ENCODE measurements at places on chromosomes 6 and 20.
A peak's percentile ranks its signal among the peaks of the same experiment; 100 is the strongest.

GRCh38 chr6:117446861-117447260, 21.1 kb upstream of the ROS1 start:
- no peak for DNase-seq

DNA sequence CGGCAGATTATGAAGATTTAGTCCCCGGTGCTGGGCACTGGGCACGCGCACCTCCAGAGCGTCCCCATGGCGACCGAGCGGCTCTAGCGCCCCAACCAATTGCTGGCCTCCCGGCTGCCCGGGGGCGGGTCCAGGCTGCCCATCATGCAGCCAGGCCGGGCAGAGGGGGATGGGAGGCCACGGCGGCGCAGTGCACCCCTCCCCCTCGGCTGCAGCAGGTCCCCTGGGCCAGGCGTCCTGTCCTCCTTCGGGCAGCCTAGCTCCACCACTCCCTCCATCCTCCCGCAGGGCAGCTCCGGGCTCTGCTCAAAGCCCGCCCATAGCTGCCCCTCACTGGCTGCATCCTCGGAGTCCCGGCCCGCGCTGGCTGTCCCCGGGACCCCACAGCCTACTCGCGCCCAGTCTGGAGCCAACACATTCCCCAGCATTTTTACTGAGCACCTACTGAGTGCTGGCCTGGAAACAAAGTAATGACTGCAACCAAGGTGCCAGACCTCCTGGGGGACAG, 99.4 kb downstream of the ASXL1 start:
- DNase-seq: peak; percentile 80

DNA sequence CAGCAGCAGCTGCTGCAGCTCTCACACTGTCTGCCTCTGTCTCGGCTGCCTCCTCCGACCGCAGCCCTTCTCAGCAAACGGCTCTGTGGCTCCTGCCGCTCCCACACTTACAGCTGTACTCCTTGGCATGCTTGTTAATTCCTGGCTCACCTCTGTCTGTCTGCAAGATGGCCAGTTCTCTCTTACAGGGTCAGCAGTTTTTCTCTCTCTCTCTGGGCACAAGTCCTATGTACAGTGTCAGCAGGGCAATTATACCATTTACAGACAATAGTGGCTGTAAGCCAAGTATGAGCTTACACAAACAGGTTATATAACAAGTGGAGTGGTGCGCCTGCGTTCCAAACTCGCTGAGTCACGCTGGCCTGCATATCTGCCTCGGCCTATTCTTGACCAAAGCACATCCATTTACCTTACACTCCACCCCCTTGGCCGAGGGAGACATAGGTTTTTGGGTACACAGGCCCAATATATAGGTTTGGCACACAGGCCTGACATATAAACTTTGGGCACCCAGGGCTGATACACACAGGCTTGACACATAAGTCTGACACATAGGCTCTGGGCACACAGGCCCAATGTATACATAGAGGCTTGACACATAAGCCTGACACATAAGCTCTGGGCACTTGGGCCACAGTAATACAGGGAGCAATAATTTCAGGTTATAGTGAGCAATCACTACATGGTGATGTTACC, 4.4 kb downstream of the ZKSCAN3 start:
- peak; percentile 63 for DNase-seq

DNA sequence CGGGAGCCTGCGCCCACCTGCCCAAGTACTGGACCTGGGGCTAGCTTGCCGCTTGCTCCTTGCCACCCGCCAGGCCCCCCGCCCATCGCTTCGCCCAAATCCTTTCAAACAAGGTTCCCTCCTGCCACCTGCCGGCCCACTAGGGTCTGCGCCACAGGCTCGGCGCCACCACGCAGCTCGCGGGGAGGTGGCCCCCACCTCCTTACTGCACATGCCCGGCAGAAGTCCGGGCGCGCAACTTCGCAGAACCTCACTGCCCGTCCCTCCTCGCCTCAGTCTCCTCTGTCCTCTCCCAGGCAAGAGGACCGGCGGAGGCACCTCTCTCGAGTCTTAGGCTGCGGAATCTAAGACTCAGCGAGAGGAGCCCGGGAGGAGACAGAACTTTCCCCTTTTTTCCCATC, 11.2 kb downstream of the GNAS-AS1 start:
- DNase-seq: peak; percentile 65

GRCh38 chr6:167956983-167957492, 40.4 kb upstream of the KIF25 start:
- no peak for DNase-seq

- no peak for DNase-seq
Measured at GRCh38 chr20:2130683-2131082, 29.1 kb downstream of the STK35 start.

- DNase-seq: no peak
Measured at GRCh38 chr6:5630636-5631035, 369.3 kb downstream of the FARS2 start.

DNA sequence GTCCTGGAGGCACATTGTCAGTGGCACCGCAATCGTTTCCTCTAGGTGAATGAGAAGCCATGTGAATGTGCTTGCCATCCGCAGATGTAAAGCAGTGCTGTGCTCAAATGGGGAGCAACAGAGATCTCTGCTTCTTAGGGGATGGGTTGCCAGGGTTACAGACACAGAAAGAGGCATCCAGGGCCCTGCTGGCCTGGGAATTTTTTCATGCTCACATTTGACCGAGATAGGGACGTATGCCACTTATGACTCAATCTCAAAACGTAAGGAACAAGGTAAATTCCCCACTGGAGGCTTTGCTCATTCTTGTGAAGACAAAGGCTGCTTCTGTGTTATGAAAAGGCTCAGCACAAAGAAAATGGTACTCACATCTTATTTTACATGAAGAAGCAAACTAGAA, 11.0 kb downstream of the C6orf118 start:
- DNase-seq: no peak

DNA sequence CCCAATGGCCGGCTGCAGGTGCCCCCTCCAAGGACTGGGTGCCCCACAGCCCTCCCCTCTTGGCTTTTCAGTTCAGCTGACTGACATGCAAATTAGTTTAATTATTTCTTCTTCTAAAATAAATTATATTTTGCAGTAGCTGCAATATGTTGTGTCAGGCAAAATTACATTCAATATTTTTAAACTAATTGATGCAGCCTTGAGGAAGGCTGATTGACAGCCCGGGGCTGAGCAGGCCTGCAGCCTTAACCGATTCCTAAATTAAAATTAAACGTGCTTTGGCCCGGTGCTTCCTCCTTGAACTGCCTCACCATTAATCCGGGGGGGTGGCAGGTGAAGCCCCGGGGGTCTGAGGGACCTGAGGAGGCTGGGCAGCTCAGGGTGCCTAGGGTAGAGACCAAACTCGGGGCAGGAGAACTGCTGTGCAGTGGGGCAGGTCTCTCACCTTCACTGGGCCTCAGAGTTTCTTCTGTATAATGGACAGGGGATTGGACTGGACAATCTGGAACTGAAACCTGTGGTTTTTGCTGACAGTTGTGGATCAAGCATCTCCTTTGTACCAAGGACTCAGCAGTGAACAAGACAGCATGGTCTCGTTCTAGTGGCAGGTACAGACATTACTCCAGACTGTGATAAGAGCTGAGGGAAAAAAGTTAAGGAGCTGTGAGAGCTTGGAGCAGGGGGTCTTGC, 72.5 kb downstream of the CD40 start:
- no peak for DNase-seq

GRCh38 chr6:54353975-54354374, 45.7 kb downstream of the TINAG start:
- no peak for DNase-seq

DNA sequence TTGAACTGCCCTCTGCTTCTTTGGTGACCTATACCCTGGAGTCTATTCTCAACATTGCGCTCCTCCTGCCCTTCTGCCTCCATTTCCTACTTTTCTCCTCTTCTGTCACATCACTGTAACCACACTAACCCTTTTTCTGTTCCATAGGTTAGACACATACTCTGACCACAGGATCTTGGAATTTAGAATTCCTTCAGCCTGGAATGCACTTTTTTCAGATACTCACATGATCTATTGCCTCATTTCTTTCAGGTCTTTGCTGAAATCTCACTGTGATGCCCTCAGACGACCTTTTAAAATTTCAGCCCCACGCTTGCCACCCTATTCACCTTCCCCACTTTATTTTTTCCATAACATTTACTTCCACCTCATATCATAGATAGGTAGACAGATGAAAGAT, 5.1 kb downstream of the VNN1 start:
- no peak for DNase-seq

DNA sequence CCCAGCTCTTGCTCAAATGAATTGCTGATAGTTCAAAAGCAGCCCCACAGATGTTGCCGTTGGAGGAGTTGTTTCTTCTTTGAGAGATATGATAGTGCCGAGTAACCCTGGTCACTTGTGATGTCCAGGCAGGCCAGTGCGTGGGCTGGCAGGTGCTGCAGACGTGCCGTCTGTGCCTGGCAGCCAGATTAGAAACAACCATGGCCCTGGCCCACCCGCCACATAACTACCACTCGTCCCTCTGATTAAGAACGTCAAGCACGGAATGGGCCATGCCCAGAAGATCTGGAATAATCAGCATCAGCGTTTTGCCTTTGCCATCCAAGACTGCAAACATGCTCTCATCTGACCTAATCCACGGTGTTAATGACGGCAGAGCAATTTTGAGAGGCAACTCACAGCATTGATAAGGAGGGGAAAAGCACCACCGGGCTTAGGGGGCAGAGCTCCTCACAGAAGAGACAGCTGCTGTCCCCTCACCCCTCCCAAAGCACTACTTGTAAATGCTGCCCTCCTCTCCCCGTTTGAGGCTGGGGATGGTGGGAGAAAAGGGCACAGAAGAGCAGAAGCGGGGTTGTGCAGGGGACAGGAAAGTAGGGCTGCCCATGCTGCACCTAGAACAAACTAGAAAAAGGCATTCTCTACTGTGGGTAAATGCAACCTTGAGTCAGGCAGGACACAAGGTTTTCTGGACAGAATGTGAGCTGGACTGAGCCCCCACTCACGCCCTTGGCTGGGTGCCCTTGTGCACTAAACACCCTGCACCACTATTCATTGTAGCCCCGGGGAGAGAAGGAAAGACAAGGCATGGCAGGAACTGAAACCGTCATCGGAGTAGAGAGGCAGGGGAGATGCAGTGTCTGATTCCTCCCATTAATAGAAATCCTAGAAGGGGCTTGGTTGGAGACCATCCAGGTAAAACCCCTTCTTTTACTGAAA, 5.3 kb upstream of the CPNE5 start:
- DNase-seq: peak; percentile 84

- no peak for DNase-seq
Measured at GRCh38 chr6:81214414-81215091, 537.9 kb downstream of the TENT5A start.

GRCh38 chr6:39896701-39897100, 37.6 kb downstream of the MOCS1 start:
- no peak for DNase-seq

GRCh38 chr6:132205946-132206345, 195.3 kb downstream of the MOXD1 start:
- DNase-seq: no peak

GRCh38 chr6:157575436-157576145, 194.6 kb downstream of the ZDHHC14 start:
- no peak for DNase-seq

GRCh38 chr20:56872620-56873458, 243.7 kb downstream of the TFAP2C start:
- DNase-seq: no peak

DNA sequence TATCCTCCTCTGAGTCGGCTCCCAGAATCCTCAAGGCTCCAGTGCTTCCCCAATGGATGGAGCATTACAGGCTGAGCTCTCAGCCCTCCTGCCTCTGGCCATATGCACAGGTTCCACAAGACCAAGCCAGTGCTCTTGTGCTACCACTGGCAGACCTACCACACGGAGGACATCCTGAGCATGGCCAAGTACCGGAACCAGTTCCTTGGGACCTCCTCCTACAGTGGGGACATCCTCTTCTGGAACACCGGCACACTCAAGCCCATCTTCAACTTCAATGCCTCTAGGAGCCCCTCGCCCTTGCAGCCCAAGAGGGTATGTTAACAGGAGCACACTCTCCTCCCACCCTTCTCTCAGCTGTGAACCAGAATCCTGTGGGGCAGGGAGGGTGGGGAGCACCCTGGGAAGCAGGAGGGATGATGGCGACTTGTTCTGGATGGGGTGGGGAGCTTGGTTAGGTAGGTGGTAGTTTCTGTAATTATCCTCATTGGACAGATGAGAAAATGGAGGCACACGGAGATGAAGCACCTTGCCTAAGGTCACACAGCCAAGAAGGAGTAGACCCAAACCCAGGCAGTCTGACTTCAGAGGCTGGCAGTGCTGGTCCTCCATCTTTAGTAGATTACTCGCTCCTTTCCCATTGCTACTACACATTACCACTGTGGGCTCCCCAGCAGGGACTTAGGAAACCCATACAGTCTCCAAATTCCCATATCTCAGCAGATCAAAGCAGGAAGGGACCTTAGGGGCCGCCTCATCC, 58.6 kb downstream of the EFCAB8 start:
- no peak for DNase-seq

DNA sequence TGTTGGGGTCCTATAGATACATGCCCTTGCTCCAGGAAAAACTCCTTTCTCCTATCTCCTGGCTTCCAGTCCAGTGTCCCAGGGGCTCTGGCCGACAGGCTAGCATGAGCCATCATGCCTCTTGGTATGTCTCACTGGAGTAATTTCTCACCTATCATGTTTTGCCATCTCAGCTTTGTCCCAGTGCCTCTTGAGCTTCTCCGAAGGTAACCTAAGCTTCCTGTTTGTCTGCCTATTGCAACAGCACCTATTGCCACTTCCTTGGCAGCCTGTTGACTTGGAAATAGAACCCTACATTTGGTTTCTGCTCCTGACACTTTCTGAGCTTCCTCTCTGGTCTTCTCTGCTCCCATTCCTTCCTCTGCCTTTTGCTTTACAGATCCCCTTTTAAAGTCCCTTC, 197.7 kb downstream of the KCNQ5 start:
- DNase-seq: no peak

DNA sequence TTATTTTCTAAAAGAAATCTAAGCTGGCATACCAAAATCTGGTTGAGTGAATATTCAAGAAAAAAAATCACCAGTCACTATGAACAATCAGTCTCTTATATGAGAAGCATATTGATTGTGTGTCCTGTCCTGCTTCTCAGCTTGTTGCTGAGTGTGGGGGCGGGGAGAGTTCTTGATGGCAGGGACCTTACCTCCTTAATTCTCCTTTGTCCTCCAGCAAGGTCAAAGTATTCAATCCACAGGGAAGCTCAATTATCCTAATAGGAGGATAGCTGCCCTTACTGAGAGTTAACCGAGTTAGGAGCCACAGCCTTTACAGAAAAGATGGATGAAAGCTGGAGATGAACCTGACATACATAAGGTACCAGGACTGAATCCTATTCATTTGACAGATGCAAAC, 154.0 kb downstream of the LY86 start:
- DNase-seq: no peak

DNA sequence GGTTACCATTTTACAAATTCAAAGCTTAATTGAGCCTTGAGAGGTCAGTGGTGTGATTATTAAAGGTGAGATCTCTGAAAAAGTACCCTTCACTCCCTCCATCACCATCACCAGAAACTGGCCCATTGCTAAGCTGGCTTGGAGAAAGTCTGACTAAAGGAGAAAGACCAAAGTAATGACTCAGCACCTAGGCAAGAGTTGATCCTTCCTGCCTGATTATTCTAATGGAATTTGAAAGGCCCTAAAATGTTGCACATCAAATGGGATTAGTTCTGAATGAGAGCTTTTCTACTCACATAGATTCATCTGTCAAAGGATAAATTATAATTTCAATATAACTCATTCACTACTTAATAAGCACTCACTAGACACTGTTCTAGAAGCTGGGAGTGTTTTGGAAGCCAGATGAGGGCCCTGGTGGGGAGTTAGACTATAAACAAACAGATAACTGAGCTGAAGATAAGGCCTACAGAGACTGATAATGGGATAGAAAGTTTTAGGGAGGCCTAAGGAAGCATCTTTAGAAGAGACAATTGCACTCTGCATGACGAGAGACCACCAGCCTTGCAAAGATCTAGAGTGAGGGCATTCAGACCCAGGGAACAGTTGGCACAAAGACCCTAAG, 366.7 kb downstream of the SYNE1 start:
- no peak for DNase-seq

Data from left ventricle myocardium superior (tissue), 1 donor.